ENCODE measurements at places on chromosomes 5 and 9.

- DNase-seq = no peak
These were observed 216.0 kb downstream of the GABRG2 start for GRCh38 chr5:162283609-162284008.

DNA sequence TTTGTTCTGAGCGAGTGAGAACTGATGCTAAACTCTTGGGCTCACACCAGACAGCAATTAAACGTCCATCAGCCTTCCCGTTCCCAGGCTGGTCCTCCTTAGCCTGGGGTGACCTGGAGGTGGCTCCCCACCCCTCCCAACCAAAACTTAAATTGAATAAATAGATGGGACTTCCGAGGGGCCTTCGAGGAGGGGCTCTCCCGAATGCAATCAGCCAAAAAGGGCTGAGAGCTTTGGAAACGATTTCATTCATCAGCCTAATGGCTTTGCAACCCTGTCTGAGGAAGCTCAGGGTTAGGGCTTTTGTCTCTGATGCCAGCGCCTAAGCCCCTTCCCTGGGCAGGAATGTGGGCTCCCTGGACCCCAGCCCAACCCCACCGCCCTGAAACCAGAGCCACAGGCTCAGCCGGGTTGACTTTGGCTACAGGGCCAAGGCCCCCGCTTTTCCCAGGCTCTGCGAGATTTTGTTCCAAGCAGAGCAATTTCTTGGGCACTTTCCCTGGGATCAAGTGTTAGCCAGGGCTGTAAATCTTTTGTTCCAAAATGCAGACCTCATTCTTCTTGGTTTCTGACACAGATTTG, 29.2 kb downstream of the LHX3 start:
- no peak for DNase-seq

- DNase-seq = no peak
These were observed 1.3 kb downstream of the CDX1 start for GRCh38 chr5:150167908-150168307.

GRCh38 chr9:133787754-133788025, 49.5 kb upstream of the SARDH start:
- DNase-seq = no peak

Measured in stimulated activated CD4-positive, alpha-beta T cell treated with anti-CD3 and anti-CD28 coated beads, Interleukin-1b, Interleukin-23, amount 100 ng/mL, for 24 hours (primary cell).